KBM-7 (cell line): ENCODE measurements at places on chromosomes 7 and 10.

GRCh38 chr10:113953505-113954272 lies 90.0 kb upstream of the ADRB1 start:
- DNase-seq, result peak; percentile 66

- no peak for DNase-seq
Observed at GRCh38 chr7:240887-241421, 48.6 kb downstream of the FAM20C start.

GRCh38 chr7:130741331-130741995 lies 7.5 kb upstream of the KLF14 start:
- DNase-seq, result peak; percentile 37

DNA sequence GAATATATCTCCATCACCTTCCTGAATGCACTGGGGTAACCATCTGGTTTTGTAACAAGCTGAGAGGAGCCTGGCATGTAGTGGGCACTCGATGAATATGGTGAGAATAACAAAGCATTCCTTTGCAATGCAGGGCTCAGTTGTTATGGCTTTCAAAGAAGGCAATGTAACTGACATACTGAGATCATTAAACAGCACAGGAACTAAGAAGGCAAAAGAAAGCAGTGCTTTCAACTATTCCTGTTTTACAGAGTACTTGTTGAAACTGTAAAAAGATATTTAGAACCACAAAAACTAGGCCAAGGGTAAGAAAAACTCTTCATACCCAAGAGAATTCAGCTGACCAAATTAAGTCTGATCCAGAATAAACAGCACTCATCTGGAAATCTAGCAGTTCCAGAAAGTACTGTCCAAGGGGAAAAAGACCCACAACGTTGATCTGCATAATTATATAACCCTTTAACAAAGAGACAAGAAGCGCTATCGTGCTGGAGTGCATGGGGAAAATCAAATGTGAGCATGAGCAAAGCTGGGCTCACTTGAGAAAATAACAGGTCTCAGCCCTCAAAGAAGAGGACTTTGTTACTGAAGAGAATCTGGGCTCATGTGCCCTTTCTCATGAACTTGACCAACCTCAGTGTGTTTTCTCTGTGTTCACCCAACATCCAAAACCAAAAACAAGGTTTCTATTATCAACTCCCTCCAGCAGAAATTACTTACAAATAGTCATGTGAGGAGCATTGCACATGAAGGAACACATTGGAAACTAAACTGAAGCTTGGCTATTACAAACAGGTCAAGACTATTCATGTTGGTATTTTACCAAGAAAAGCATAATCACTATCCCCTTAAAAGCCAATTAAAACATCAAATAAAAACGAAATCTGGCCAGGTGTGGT lies 116.2 kb downstream of the AVL9 start:
- DNase-seq, result no peak

DNA sequence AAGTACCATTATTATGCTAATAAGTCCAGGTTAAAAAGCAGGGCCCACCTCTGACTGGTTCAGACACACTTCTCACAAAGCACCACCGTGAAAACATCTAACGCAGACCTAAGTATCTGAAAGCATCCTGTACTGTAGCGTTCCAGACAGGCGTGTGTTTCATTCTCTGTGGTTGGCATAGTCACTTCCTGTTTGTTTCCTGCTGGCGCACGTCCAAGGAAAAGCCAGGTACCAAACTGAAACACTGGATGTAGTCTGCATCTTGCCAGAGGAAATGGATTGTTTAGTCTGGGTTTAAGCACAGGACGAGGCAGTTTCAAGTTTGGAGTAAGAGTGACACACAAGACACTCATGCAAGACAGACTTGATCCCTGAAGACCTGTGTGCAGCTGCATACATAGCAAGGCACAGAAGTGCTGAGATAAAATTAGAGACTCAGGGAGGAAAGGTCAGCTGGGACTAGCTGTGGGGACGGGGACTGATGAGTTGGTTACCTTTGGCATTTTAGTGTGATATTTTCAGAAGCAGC lies 23.3 kb downstream of the BPGM start:
- peak; percentile 73 for DNase-seq

- DNase-seq, result no peak
Observed at GRCh38 chr7:135552148-135552547, 5.6 kb upstream of the NUP205 start.

GRCh38 chr7:42747044-42747443 lies 164.8 kb downstream of the C7orf25 start:
- no peak for DNase-seq

DNA sequence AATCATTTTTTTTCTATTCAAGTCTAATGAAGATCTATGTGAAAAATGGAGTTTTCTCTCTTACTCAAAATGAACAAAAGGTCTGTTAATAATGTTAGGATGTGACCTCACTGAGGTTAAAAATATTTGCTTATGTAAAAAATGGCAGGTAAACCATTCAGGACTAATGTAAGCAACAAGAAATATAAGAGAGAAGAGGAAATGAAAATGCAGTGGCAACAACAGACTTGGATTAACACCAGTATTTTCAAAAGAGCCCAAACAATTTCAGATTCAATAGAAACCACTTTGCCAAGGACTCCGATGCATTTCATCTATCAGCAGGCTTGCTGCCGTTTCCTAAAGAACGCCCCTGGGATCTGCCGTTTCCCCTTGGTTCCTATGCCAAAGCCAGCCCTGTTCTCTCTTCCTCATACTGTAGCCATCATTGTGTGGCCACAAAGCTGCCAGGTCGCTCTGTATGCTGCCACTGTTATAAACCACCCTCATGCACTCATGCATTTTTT lies 66.4 kb downstream of the MTURN start:
- no peak for DNase-seq

GRCh38 chr10:118213436-118213835 lies 128.7 kb downstream of the FAM204A start:
- DNase-seq, result peak; percentile 31

- DNase-seq, result no peak
Observed at GRCh38 chr7:46871516-46871915, 710.4 kb downstream of the TNS3 start.

DNA sequence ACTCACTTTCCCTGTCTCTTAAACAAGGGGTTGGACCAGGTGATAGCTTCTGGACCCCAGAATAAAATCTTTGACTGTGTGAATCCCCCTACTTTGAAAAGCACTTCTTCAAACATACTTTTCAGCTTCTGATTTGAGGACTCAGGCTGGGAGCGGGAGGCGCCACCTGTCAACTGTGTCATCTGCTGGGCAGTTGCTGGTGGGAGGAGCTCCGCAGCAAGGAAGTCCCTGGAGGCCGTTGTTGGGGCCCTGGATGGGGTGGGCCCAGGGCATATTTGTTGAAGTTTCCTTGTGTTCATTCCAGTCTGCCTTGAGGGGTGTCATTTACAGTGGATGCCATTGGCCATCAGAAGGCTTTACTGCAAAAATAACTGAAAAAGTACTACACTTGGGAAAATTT lies 197.7 kb downstream of the CCDC3 start:
- no peak for DNase-seq
